NCI-H226 (cell line): ENCODE measurements at places on chromosomes 1 and 21.

- DNase-seq: no peak
These were observed 44.2 kb downstream of the SMYD2 start for GRCh38 chr1:214324896-214325800.

- no peak for DNase-seq
These were observed 281.0 kb upstream of the POU3F1 start for GRCh38 chr1:38327559-38327973.

- DNase-seq: no peak
These were observed 44.6 kb downstream of the CD247 start for GRCh38 chr1:167473761-167474160.

DNA sequence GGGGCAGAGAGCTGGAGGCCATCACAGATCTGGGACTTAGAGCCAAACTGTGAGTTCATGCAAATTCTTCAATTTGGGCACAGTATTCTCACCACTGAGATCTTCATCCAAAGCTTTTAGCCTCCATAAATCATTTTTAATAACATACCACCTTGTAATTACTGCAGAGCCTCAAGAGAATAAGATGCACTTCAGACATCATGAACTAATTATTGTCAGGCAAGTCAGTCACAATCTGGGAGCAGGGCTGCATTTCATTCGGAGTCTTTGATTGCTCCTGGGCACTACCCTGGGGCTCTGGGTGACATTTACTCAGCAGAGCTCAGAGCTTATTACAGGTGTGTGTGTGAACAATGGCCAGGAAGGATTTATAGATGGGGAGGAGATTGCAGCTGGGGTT, 623.7 kb downstream of the PTPRU start:
- no peak for DNase-seq

- peak; percentile 72 for DNase-seq
These were observed 20.4 kb downstream of the PRMT6 start for GRCh38 chr1:107076841-107077240.
